Kasumi-1 (cell line): ENCODE measurements at places on chromosomes 1 and 21.
A peak's percentile ranks its signal among the peaks of the same experiment; 100 is the strongest.

GRCh38 chr1:174556392-174556791, 108.6 kb downstream of the GPR52 start:
- no peak for DNase-seq

GRCh38 chr1:20086800-20087199, 16.8 kb downstream of the PLA2G5 start:
- no peak for DNase-seq

DNA sequence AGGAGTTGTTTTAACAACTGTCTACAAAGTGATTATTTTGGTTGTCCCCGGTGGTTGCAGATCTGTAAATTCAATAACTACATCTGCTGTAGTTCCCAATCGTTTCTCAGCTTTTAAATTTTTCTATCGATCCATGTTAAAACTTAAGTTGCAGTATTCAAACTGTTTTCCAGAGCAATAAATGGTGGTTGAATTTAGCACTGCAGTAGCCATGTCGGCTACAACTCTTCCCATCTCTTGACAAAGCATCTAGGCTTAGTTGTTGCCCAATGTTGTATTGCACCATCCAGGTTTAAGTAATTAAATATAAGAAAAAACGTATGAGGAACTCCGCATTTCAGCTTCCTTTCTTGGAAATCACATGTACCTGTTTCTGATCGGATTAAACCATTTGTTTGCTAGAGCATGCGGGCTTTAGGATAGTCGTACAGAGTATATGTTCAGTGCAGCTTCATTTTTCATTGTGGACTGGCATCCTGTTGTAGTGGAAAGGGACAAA, 996 bp downstream of the CNIH4 start:
- peak; percentile 42 for DNase-seq

GRCh38 chr1:33228935-33229487, 27.3 kb upstream of the ZNF362 start:
- no peak for DNase-seq

- no peak for DNase-seq
Measured at GRCh38 chr1:24720152-24720551, 25.1 kb upstream of the CLIC4 start.

GRCh38 chr1:15452216-15452615, 4.3 kb upstream of the CELA2A start:
- DNase-seq: no peak

DNA sequence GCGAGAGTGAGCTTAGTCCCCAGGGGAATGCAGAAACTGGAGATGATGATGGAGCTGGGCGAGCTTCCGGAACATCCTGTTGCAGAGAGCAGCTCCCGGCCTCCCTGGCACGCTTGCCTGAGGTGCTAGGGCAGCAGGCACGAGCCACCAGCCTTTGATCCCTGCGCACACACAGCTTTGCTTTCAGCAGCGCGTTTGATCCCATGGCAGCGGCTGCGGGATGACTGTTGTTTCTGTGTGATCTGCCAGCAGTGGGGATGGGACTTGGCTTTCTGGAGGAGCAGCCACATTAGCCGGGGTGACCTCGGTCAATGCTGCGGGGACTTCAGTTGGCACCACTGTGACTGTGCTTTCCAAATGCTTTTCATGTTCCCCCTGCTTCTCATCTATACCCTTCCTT, 193.2 kb downstream of the KAZN start:
- no peak for DNase-seq

GRCh38 chr21:15626031-15626430, 103.8 kb upstream of the USP25 start:
- peak; percentile 1 for DNase-seq

- no peak for DNase-seq
Measured at GRCh38 chr1:222821239-222821638, 6.4 kb downstream of the DISP1 start.

GRCh38 chr21:43639470-43640353, 19.6 kb downstream of the HSF2BP start:
- DNase-seq: no peak
